ENCODE measurements at places on chromosomes 6 and 20. TPM values are rescaled to one million over a fixed set of nuclear protein-coding genes. Genes with fewer than 3 reads are reported as not detected.

- H3K4me3 ChIP-seq = no peak overlapping the region
- H3K4me1 ChIP-seq = peaks cover 19% of the 10 kb centered on the region
- H3K27me3 ChIP-seq = no peaks in the 10 kb centered on the region
- H3K36me3 ChIP-seq = no peaks in the 10 kb centered on the region
Measured at GRCh38 chr6:41894366-41895299, 542 bp downstream of the USP49 start.

DNA sequence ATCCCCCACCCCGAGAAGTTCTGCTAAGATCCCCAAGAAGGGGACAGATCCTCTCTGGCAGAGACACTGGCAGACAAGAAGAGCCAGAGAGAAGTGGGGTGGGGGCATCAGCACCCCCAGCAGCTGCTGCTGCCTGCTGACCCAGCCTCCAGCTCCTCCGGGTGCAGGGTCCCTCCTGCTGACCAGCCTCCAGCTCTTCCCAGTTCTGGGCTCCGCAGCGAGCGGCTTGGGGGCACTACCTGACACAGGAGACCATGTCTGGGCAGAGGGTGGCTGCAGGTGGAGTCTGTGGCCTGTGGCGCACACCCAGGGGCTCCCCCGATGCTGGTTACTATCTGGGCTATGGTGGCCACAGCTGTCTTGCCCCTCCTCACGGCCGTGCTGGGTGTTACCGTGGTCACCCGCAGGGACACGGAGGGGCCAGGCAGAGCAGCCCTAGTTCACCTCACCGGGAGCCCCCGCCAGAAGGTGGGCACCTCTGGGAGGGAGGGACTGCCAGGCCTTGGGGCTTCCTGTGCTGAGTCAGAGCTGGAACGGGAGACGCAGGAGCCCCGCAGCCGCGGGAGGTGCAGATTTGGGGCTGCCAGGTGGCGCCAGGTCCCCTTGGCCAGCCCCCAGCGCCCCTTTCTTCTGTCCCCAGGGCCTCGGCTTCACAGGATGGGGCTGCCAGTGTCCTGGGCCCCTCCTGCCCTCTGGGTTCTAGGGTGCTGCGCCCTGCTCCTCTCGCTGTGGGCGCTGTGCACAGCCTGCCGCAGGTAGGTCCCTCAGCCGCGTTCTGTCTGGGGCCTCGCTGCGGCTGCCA, 630 bp downstream of the LIME1 start:
- H3K27ac ChIP-seq = no peak overlapping the region
- no peak for DNase-seq
- peaks cover 8% of the 10 kb centered on the region for H3K36me3 ChIP-seq
- H3K4me3 ChIP-seq = peak overlapping the region; percentile 30

GRCh38 chr20:8756410-8756809, 312.5 kb upstream of the PLCB4 start:
- H3K27me3 ChIP-seq = no peaks in the 10 kb centered on the region
- H3K27ac ChIP-seq = no peak overlapping the region
- DNase-seq = no peak
- no peaks in the 10 kb centered on the region for H3K36me3 ChIP-seq
- H3K4me3 ChIP-seq = no peak overlapping the region
- no peaks in the 10 kb centered on the region for H3K4me1 ChIP-seq

- H3K4me1 ChIP-seq = peaks cover 25% of the 10 kb centered on the region
- H3K4me3 ChIP-seq = peak overlapping the region; percentile 91
- peaks cover 4% of the 10 kb centered on the region for H3K36me3 ChIP-seq
- H3K27ac ChIP-seq = peak overlapping the region; percentile 98
Measured at GRCh38 chr6:11094411-11094851, 797 bp downstream of the SMIM13 start.

- no peaks in the 10 kb centered on the region for H3K4me1 ChIP-seq
- peak overlapping the region; percentile 66 for H3K27ac ChIP-seq
- H3K36me3 ChIP-seq = no peaks in the 10 kb centered on the region
- H3K4me3 ChIP-seq = no peak overlapping the region
- no peak for DNase-seq
- H3K27me3 ChIP-seq = no peaks in the 10 kb centered on the region
Measured at GRCh38 chr20:50842821-50843220, 48.0 kb downstream of the BCAS4 start.

GRCh38 chr6:110216140-110216539, 35.9 kb downstream of the CDC40 start:
- no peak overlapping the region for H3K27ac ChIP-seq
- H3K4me3 ChIP-seq = no peak overlapping the region
- H3K36me3 ChIP-seq = peaks cover 57% of the 10 kb centered on the region
- no peaks in the 10 kb centered on the region for H3K27me3 ChIP-seq
- no peaks in the 10 kb centered on the region for H3K4me1 ChIP-seq
- no peak for DNase-seq

GRCh38 chr20:46058599-46059281, 29.7 kb downstream of the SLC12A5 start:
- H3K4me3 ChIP-seq = peak overlapping the region; percentile 71
- peaks cover 61% of the 10 kb centered on the region for H3K27me3 ChIP-seq
- DNase-seq = peak; percentile 65

DNA sequence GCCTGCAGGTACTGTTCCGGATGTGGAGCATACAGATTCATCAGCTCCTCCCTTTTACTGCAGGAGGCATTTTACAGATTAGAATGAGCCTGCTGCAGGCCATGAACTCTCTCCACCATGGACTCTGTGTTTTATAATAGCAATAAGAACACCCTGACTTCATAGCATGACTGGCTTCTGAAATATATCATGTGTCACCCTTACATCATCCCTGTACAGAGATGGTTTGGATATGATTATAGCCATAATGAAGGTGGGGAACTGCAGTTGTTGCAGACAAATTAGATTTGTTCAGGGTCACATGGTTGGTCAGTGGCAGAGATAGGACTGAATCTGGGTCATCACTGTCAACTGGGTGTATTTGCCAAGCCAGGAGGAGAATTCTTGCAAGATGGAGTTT, 100.7 kb downstream of the FOXO3 start:
- peaks cover 33% of the 10 kb centered on the region for H3K4me1 ChIP-seq
- no peak for DNase-seq
- H3K4me3 ChIP-seq = no peak overlapping the region

DNA sequence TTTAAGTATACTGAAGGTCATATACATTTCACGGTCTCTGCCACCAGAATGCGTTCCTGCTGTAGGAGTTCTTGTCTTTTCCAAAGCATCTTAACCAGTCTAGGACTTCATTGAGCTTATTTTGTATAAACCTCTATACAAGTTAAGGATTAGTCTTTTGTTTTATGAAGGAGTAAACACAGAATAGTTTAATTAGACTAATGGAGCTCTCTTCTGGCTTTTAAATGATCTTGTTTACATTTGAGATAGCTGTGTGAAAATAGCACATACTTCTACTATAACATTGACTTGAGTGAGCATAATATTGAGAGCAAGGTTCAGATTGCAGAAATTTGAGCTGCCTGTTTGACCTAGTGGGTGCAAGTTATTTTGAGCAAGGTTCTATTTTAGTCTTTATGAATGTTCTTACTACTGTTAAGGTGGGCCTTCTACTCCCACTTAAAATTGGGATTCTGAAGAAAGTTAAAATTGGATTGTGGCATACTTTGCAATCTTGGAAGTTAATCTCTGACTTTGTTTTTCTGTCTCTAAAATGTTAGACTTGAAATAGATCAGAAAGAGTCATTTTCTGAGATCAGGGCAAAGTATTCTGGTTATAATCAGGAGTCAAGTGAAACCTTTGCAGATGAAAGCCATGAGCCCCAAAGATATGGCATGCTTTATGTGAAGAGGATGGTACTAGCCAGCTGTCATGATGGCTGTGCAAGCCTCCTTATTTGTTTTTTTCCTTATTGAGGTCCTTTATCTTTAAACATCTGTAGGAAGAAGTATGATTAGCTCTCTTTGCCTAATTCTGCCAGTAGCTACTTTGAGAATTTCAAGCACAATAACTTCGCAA, 41.8 kb downstream of the RPRD1B start:
- H3K4me3 ChIP-seq = no peak overlapping the region
- H3K27me3 ChIP-seq = no peaks in the 10 kb centered on the region
- H3K36me3 ChIP-seq = peaks cover 48% of the 10 kb centered on the region
- DNase-seq = no peak
- H3K27ac ChIP-seq = no peak overlapping the region

DNA sequence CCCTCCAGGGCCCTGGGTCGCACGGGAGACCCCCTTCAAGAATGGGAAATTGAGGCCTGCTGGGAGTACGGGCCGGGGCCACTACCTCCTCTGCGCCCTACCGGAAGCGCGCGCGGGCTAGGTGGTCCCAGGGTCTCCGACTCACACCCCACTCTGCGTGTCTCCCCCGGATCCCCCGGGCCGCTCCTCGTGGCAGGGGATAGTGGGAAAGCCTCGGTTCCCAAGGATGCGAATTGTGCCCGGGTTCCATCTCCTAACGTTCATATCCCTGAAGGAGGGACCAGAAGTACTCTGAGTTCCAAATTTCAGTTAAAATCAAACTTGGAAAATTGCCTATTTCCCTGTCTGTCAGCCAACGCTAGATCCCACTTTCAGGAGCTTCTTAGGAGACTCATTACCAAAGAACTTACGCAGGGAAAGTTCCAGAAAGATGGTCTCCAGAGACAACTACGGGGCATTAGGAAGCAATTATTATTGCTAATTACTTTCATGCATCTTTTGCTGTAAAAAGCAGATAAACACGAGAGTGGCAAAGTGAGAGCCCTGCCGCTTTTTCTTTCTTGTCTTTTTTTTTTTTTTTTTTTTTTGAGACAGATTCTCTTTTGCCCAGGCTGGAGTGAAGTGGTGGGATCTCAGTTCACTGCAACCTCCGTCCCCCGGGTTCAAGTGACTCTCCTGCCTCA, 858 bp downstream of the FAM83D start:
- peaks cover 35% of the 10 kb centered on the region for H3K4me1 ChIP-seq
- peaks cover 24% of the 10 kb centered on the region for H3K36me3 ChIP-seq
- peak overlapping the region; percentile 86 for H3K4me3 ChIP-seq
- no peak for DNase-seq

- H3K36me3 ChIP-seq = peaks cover 8% of the 10 kb centered on the region
- H3K4me3 ChIP-seq = no peak overlapping the region
- DNase-seq = no peak
- no peak overlapping the region for H3K27ac ChIP-seq
- no peaks in the 10 kb centered on the region for H3K27me3 ChIP-seq
Measured at GRCh38 chr6:2517855-2518473, 232.8 kb downstream of the MYLK4 start.

GRCh38 chr6:90939906-90940305, 353.0 kb upstream of the MAP3K7 start:
- no peak overlapping the region for H3K27ac ChIP-seq
- no peaks in the 10 kb centered on the region for H3K36me3 ChIP-seq
- H3K27me3 ChIP-seq = peaks cover 46% of the 10 kb centered on the region
- H3K4me1 ChIP-seq = peaks cover 50% of the 10 kb centered on the region
- no peak for DNase-seq

- peak overlapping the region; percentile 5 for H3K4me3 ChIP-seq
- H3K4me1 ChIP-seq = peaks cover 97% of the 10 kb centered on the region
- peaks cover 14% of the 10 kb centered on the region for H3K36me3 ChIP-seq
- peak overlapping the region; percentile 55 for H3K27ac ChIP-seq
- DNase-seq = no peak
Measured at GRCh38 chr6:15259766-15260098, 13.9 kb downstream of the JARID2 start.

DNA sequence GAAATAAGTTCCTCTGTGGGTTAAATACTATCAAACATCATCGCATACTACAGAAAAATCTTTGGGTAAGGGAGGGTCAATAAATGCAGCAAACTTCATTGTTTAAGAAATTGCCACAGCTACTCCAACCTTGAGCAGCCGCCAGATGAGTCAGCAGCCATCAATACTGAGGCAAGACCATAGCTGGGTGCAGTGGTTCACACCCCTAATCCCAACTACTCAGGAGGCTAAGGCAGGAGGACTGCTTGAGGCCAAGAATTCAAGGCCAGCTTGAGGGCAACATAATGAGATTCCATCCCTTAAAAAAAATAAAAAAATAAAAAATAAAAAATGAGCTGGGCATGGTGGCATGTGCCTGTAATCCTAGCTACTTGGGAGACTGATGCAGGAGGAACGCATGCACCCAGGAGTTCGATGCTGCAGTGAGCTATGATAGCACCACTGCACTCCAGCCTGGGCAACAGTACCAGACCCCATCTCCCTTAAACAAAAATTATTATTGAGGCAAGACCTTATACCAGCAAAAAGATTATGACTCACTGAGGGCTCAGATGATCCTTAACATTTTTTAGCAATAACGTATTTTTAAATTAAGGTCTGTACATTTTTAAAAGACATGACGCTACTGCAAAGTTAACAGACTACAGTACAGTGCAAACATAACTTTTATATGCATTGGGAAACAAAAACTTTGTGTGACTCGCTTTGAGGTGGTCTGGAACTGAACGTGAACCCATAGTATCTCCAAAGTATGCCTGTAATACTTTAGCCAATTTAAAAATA, 8.8 kb downstream of the SRPK1 start:
- no peak overlapping the region for H3K27ac ChIP-seq
- peaks cover 80% of the 10 kb centered on the region for H3K36me3 ChIP-seq
- no peak for DNase-seq
- H3K4me1 ChIP-seq = peaks cover under 1% of the 10 kb centered on the region
- H3K4me3 ChIP-seq = no peak overlapping the region
- H3K27me3 ChIP-seq = no peaks in the 10 kb centered on the region

DNA sequence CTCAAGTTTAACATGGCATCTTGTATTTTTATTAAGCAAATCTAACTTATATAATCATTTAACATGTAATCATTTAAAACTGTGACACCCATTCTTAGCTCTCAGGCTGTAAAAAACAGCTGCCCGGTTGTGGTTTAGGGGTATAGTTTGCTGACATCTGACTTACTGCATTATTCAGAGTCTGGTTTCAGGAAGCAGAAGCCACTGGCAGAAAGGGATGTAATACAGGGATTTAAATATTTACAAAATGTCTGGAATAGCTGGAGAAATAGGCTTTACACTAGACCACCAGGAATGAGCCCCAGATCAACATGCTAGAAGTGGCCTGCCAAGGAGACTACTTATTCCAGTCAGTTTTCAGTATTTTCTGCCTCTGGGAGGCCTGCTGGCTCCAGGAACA, 421.1 kb downstream of the CD109 start:
- no peaks in the 10 kb centered on the region for H3K27me3 ChIP-seq
- no peaks in the 10 kb centered on the region for H3K36me3 ChIP-seq
- no peaks in the 10 kb centered on the region for H3K4me1 ChIP-seq
- no peak overlapping the region for H3K4me3 ChIP-seq
- no peak for DNase-seq
- no peak overlapping the region for H3K27ac ChIP-seq

Gene SLC26A8
- total RNA-seq = 0.80 TPM

Gene CST1
- total RNA-seq = 4.5 TPM

Gene LY6G6C
- 0.21 TPM for total RNA-seq

Gene ZNF165
- total RNA-seq = 8.0 TPM

Gene LCA5
- total RNA-seq = 3.6 TPM

Gene ADGRF5
- total RNA-seq = 0.11 TPM

Gene HMGCLL1
- 0.11 TPM for total RNA-seq

Gene SLC17A1
- total RNA-seq = not detected

Gene PDYN
- 0.14 TPM for total RNA-seq

Data from WTC11 (cell line).